ENCODE measurements at places on chromosomes 12 and 14. TPM values are rescaled to one million over a fixed set of nuclear protein-coding genes. Genes with fewer than 3 reads are reported as not detected.

- DNase-seq, result no peak
These were observed 21.4 kb upstream of the TMEM106C start for GRCh38 chr12:47941871-47942613.

- DNase-seq, result no peak
These were observed 104.6 kb downstream of the EFCAB11 start for GRCh38 chr14:89849931-89850330.

GRCh38 chr12:121038861-121039668 is at the start of gene OASL:
OASL (minus strand) TSS chr12:121039246; CDS start chr12:121038971, 275 bp downstream.
- DNase-seq, result no peak

GRCh38 chr14:66442953-66443571 is 43.1 kb upstream of the CCDC196 start:
- DNase-seq, result no peak

GRCh38 chr12:27534765-27535161 is 10.8 kb downstream of the PPFIBP1 start:
- no peak for DNase-seq

DNA sequence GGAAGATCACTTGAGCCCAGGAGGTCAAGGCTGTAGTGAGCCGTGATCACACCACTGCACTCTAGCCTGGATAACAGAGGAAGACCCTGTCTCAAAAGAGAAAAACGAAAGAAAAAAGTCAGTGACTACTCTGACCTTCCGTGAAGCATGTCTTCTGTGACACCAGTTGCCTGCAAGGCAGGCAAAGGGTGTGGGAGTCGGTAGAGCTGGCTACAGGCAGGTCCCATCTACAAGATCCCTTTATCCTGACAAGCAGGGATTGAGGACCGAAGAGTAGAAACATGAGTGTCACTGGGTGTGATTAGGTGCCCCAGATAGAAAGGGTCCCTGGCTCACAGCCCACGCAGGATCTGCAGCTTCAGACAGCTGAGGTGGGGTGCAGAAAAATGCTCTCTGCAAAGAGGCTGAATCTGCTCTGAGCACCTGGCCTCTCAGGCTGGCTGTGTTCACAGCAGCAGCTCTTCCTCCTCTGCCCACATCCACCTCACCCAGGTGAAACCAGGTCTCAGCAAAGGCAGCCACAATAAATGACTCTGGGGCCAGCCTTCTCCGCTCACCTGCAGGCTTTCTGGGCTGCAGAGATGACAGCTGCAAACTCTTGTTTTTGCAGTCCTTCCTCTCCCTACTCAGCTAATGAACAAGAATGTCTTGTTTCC is 28.6 kb upstream of the HSP90B1 start:
- no peak for DNase-seq

GRCh38 chr12:57240926-57241401 is 10.0 kb downstream of the STAC3 start:
- DNase-seq, result no peak

DNA sequence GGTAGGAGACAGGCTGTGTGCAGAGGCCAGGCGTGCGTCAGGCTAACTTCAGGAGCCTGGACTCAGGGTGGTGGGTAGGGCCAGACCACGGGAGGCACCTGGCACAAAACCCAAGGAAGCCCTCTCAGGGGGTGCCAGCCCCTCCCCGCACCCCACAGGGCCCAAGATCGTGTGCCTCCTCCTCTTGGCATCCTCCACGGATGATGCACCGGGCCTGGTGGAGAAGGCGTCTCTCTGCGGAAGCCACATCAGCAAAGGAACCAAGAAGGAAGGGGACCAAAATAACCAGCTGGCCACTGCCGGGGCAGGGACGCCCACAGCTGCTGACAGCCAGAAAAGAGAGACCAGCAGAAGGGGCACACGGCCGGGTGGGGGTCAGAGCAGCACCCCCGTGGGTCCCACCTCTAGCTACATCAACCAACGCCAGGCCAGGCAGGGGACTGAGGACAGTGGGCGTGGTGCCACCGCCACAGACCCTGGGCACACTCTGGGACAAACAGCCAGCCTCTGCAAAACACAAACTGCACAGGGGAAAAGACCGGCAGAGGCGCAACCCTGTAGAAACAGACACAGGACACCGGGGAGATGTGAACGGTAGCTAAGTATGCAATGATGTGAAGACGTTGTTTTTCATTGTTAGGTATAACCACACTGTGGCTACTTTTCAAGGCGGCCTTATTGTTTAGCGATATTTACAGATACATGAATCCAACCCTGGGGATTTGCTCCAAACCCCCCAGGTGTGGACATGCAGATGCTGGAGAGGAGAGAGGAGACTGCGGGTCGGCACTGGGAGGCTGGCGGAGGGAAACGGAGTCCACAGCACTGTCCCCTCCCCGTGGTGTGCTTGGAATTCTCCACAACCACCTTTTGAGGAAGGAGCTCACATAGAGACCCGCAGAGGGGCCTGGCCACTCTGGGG is 26.1 kb upstream of the C14orf180 start:
- no peak for DNase-seq

DNA sequence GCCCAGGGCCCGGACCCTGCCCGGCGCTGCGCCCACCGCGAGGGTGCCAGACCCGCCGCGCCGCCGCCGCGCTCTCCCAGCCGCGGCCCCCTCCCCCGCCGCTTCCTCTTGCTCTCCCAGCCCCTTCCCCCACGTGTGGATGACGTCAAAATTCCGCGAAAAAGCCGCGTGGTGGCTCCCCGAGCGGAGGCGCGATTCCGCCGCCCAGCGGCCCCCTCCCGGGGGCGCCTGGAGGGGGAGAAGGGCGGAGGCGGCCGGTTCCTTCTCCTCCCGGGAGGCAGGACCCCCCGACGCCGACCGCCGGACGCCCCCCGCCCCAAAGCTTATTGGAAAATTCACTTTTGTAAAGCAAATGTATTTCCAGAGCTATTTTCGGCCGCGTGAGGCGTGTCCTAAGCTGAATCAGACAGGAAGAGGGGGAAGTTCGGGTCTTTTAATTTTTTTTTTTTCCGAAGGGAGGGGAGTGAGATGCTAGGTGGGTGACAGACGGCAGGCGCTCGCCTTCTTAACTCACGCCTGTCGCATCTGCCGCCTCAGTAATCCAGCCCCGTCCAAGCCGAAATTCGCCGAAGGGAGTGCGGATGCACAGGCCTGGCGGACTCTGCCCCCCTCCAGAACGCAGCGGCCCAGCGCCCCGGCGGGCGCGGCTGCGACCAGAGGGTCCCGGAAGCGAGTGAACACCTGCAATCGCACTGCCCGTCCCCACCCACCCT is 4.1 kb upstream of the CCND2 start:
- peak; percentile 84 for DNase-seq

The RERGL gene
- not detected for total RNA-seq

The GPR132 gene
- total RNA-seq, result under 0.01 TPM

The ADAMTS20 gene
- not detected for total RNA-seq

The CCDC38 gene
- not detected for total RNA-seq
